ENCODE measurements at places on chromosomes 7 and 10.
A peak's percentile ranks its signal among the peaks of the same experiment; 100 is the strongest.

DNA sequence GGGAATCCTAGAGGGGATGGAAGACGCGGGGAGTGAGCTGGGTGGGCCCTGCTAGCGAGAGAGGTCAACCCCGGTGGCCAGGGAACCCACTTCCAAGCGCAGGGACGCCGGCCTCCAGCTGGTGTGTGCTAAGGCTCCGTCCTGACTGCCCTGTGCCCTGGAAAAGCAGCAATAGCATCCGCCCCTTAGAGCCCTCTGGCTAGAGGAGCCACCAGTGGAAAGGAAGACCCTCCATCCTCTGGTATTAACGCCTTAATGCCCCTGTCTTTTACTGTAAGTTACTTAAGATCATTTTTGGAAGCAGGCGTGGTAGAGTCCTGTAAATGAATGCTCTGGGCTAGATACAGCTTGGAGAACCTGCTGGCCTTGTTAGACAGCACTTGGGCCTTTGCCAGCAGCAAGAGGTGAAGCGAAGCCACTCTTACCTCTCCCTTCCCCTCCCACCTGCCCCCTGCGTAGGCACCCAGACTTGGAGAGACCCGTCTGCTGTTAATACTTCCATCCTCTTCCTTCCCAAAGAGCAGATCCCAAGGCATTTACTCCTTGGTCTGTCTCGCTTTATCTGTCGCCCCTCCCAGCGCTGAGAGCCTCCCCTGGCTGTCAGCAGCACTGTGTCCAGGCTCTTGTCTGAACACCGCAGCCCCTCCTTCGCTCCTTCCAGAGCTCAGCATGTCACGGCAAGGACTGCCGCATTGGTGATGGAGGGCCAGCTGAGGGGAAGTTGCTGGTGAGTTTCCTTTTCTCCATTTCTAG lies 4.6 kb downstream of the REPIN1 start:
- no peak for DNase-seq

- DNase-seq, result no peak
Observed at GRCh38 chr10:89924261-89924660, 222.9 kb downstream of the KIF20B start.

DNA sequence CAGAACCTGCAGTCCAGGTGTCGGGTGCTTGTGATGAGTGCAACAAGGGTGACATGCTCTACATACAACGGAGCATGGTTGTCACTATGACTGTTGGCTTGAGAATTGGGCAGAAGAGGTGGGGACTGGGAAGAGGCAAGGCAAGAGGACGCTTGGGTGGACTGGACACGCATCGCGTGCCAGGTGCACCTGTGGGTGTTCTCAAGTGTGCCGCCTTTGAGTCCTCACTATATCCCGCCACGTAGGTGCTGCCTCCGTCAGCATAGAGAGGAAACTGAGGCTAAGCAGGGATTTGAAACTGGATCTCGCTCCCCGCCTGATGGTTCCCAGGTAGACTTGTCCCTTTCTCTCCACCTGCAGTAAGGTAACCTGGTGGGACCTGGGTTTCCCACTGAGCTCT lies 27.2 kb downstream of the CDH23 start:
- DNase-seq, result no peak

- DNase-seq, result no peak
Observed at GRCh38 chr10:70357565-70357964, 24.9 kb downstream of the LRRC20 start.

- DNase-seq, result no peak
Observed at GRCh38 chr7:3057066-3057420, 13.4 kb upstream of the CARD11 start.

- DNase-seq, result no peak
Observed at GRCh38 chr10:112842832-112843360, 107.2 kb upstream of the TCF7L2 start.

DNA sequence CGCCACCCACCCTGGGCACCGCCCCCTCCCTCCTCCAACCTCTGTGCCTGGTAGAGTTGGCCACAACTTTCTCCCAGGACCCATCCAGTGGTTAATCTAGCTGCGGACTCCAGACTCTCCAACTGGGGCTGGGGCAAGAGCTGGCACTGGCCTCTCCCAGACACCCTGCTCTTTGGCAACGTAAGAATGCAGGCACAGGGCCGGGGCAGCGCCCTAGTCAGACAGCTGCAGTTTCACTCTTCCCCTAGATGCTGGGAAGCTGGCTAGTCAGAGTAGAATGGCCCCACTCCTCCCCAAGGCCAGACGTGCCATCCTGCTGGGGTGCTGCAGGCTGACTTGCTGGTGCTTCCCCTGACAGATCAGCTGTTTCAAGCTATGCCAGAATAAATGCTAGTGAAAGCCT lies 22.1 kb downstream of the HSPA12A start:
- no peak for DNase-seq

GRCh38 chr10:60314069-60314940 lies 75.4 kb downstream of the ANK3 start:
- no peak for DNase-seq

DNA sequence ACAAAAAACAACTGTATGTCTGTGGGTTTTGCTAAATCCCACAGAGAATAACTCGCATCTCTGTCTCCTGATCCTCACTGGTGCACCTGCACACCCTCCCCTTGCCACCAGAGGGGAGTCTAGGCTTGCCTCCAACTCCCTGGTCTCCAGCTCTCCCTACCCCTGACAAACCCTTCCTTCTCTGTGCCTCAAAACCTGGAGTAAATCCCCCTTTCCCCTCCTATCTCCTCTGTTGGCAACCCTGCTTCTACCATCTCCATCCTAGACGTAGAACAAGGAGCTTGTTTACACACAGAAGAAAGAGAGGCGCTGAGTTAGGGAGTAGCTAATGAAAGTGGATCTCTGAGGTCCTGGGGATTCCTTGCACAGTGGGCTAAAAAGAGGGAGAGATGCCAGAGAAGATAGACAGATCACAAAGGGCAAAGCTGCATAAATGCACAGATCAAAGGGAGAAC lies 6.0 kb downstream of the MBLAC1 start:
- peak; percentile 62 for DNase-seq

DNA sequence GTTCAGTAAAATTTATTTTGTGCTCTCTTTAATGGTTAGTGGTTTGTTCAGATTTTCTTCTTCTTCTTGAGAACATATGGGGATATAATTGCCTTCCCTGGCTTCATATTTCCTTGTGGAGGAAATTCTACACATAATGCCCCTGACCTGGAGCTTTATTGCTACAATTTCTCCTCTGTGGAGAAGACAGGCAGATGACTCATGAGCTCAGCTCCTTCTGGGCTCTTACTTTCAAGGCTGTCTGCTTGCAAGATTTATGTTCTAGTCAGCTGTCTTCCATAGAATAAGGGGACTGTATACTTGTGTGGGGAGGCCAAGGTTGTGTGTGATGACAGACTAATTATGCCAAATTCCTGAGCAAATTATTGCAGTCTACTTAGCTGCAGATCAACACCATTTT lies 1.6 kb downstream of the LRRD1 start:
- DNase-seq, result peak; percentile 64

- no peak for DNase-seq
Observed at GRCh38 chr10:20200758-20201157, 384.5 kb downstream of the PLXDC2 start.

GRCh38 chr10:81031774-81032173 lies 494.1 kb downstream of the SH2D4B start:
- DNase-seq, result no peak

DNA sequence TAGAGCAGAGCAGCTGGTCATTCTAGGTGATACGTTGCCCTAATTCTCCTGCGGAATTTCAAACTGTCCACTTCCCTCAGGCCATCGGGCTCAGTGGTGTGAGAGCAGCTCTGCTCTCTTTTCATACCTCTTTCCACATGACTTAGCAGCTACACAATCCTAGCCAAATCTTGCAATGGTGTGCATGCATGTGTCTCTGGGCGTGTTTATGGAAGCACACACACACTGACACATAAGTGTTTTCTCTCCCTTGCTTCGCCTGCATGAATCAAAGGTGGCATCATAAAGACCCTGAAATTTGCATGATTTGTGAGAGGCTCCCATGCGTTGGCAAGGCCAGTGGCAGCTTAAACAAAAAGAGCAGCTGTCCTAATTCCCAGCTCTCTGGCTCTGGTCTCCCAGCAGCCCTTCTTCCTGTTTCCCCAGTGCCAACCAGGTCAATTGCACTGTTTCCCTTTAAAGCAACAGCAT lies 1189.5 kb downstream of the GATA3 start:
- DNase-seq, result no peak

GRCh38 chr10:85618841-85619240 lies 747.8 kb downstream of the GRID1 start:
- no peak for DNase-seq

DNA sequence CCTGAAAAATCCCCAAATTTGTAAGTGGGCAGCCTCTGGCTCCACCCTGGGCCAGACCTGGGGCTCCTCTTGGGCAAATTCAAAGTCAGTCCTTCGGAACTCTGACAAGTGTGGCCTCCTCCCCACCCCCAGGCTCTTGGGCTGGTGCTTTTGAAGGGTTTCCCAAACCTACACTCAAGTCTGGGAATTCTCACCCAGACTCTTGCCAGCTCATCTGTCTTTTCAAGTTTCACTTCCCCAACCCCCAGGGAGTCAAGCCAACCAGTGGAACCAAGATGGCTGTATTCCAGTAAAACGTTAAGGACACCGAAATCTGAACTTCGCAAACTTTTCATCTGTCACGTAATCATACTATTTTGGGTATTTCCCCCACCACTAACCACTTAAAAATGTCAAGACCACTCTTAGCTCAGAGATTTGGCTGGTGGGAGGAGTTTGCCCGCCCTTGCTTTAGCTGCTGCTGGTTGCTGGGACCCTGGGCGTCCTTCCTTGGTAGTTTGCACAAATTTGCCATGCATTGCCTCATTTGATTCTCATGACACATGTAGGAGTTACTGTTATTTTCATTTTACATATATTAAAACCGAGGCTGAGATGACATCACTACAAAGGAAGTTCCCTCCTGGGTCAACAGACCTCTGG lies 1.7 kb upstream of the MYO1G start:
- no peak for DNase-seq

GRCh38 chr10:3781468-3782145 lies 3.4 kb downstream of the KLF6 start:
- no peak for DNase-seq

- no peak for DNase-seq
Observed at GRCh38 chr10:116589926-116590325, 833 bp upstream of the PNLIPRP1 start.

GRCh38 chr10:98030093-98030821 lies at the start of gene CRTAC1:
Gene CRTAC1, minus strand, starts transcription at chr10:98030621. Its CDS starts 149 bp downstream, at chr10:98030472.
- peak; percentile 50 for DNase-seq

DNA sequence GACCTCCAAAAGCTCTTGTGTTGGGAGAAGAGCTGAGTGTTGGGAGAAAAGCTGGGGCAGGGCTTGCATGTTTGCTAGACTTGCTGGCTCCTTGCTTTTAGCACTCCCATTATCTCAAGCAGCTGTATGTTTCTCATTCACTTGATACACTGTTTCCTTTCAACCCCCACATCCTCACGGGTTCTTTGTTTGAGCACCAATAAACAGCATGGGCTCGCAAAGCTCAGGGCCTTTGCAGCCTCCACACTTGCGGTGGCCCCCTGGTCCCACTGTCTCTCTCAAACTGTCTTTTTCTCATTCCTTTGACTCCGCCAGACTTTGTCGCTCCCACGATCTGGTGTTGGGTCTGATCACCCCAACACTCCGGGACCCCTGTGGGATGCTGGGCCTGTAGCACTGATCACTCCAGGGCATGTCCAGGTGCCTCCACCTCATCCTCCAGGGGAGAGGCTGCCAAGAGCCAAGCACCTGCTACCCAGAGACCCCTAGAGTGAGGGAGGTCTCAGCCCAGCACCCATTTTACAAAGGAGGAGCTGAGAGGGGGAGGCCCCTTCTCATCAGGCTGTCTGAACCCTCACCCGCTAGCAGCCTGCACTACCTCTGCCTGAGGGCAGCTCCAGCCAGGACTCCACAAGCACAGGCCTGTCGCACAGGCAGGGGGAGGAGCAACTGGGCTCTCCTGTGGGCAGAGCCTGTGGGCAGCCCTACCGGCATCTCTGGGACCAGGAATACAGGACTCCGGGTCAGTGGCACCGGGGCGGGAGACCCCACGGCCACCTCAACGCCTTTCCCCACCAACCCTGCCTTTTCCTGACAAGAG lies 49.1 kb upstream of the MSMB start:
- no peak for DNase-seq

DNA sequence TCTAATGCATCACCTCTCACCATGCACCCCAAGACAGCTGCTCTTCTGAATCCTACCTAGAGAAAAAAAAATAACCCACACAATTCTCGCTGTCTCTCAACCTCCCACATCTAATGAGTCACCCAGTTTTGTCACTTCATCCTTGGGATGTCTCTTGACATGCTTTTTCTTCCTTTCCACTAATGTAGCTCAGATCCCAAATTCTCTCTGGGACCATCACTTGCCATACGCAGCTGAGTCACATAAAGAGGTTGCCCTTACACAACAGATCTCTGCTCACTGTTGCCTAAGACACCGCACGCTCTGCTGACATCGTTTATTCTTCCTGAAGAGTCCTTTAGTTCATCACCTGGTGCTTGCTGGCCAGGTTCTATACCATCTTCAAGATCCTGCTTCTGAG lies 606.0 kb upstream of the GALNT17 start:
- no peak for DNase-seq

Measured in DMS 273 treated with DMSO at 0.1 percent for 48 hours (cell line).